CD14-positive monocyte (primary cell): ENCODE measurements at places on chromosomes 2 and 18.

DNA sequence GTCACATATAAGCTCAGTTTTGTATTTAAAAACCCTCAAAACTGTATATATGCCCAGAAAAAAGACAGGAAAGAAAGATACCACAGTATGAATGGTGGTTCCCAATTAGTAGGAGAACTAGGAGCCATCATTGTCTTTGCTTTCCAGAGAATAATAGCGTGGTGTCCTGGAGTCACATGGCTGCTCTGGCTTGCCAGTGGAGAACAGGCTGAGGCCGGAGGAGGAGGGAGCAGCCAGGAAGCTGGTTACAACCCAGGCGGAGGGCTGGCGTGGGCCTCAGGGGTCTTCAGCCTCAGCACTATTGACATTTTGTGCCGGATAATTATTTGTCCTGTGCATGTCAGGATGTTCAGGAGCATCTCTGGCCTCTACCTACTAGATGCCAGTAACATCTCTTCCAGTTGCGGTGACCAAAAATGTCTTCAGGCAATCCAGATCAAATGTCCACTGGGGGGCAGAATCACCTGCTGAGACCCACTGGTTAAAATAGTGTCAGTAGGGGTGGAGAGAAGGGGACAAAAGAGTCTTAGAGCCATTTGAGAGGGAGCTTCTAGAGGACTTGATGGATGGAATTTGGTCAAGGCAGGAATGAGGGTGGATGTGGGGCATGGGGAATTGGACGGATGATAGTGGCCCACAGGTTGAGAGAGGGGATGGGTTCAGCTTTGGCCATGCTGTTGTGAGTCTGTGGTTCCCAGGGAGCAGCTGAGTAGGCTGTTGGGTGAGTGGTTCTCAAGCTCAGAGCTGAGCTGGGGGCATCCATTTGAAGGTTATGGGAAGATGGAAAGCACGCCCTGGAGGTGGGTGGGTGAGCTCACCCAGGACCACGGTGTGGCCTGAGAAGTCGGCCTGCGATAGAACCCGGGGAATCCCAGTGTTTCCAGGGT is 144.9 kb downstream of the AGAP1 start:
- DNase-seq: no peak

- no peak for DNase-seq
Observed at GRCh38 chr2:219656526-219656925, 29.1 kb downstream of the SLC4A3 start.

DNA sequence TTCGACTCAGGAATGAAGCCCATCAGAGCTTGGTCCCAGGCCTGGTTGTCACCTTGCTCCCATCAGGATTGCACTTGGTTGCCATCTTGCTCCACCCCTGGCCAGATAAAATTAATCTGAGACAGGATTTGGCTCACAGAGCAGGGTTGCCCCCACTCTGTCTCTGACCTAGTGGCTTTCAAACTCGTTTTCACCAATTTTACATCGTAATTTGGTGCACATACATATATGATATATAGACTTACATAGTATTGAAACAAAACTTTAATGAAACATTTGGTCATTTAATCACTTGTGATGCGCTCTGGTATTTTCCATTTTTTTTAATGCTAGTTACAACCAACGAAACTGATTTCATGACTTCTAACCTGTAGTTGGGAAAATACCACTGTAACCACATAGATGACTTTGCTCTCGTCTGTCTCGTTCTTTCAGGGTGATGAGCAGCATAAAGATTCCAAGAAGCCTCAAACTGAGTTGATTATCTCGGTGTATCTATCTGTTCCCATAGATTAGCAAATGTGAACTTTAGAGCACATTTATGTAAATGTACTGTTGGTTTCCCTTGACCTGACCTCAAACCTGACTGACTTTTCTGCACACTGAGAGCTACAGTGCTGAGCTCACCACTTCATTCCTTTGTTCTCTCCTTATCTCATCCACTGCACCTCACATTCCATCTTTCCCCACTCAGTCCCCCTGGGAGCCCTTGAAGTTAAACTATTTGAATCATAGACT is 30.5 kb upstream of the PLB1 start:
- no peak for DNase-seq

DNA sequence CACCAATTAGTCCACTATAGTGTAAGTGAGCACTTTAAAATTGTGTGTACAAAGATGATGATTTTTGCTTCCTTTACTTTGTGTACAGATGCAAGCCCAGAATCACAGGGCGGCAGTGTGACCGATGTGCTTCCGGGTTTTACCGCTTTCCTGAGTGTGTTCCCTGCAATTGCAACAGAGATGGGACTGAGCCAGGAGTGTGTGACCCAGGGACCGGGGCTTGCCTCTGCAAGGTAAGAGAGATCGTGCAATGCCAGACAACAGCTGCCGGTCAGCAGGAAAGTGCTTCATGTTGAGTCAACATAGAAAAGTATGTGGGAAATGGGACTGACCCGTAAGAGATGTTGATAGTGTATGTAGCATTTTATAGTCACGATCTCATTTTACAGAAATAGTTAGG is 156.8 kb upstream of the TTC39C start:
- DNase-seq: no peak

- no peak for DNase-seq
Observed at GRCh38 chr18:67376372-67376771, 140.1 kb downstream of the DSEL start.

- DNase-seq: no peak
Observed at GRCh38 chr2:225462945-225463344, 63.4 kb downstream of the NYAP2 start.

GRCh38 chr2:178238154-178238521 is 43.8 kb downstream of the OSBPL6 start:
- DNase-seq: no peak

GRCh38 chr2:120984046-120984445 is 248.4 kb downstream of the GLI2 start:
- no peak for DNase-seq

DNA sequence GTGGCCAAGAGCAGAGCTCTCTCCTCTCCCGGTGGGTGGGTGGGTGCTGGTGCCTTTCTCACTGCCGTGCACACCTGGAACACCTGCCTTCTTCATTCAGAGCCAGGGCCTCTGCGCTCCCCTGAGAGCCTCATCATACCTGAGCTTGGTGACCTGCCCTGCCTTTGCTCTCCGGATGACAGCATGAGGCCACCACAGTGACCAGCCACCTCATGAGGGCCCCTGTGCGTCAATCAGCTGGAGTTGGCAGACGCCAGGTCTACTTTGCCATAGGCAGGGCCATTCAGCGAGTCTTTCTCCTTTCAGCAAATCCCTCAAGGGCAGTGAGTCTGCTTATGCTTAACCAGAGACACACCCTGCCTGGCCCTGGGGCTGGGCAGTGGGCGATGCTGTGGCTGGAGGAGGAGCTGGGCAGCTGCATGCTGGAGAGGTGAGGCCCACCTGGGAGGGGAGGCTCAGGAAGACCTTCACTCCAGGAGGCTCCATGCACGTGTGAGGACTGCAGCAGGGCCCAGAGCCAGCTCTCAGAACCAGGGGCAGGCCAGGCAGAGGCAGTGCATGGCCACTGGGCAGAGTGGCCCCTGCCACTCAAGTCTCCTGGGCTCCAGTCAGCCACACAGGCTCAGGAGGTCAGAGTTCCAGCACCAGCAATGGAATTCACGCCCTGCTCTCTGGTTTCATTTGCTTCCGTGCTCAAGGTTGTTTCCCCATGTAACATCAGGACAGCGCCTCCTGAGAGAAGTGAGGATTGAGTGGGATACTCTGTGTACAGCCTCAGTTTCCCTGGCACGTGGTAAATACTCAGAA is 417.5 kb upstream of the MYT1L start:
- no peak for DNase-seq

DNA sequence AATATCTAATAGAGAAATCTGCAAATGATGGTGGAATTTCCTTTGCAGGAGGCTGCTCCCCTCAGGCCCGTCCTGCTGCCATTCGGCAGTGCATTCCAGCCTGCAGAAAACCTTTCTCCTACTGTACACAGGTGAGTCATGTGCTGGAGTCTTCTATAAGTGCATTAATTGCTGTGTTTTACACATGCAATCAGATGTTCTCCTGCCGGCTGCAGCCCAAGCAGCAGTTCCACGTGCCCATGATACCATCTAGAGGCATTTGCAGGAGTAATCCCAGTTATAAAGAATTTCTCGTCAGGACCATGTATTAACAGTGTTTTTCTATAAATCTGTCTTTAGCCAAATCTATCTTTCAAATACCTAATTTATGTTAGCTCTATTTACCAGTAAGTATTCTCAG is 304.7 kb upstream of the HNMT start:
- no peak for DNase-seq

DNA sequence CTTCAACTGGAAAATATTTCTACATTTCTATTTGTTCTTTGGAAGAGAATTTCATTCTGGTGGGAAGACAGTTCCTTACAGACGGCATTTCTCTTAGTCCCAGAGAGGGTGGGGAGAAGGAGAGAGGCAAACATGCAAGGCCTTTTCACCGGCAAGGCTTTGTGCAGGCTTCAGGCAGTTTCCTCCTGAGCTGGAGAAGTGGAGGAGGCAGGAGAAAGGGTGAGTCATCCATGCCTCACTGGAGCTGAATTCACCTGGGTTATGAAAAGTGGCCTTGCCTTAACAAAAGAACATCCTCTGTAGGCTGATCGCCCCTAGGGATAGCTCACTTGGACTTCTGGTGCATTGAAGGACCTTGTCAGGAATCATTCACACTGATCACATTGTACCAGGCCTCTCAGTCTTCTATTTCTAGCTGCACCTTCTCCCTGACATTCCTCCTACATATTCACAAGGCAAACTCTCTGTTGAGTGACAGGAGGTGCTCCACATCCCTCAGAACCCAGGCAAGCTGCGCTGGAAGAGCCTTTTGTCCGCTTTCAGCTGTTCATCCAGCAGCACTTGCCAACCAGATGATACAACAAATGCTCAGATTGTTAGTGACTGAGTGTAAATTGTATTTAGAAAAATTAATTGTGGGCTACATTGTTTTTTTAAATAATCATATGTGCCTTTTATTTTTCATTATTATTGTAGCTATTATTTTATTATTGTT is 796.1 kb downstream of the DCDC2C start:
- no peak for DNase-seq

- DNase-seq: no peak
Observed at GRCh38 chr18:59906203-59906602, 6.4 kb downstream of the PMAIP1 start.
